NCI-H1694 (cell line): ENCODE measurements at places on chromosomes 1 and 21.

GRCh38 chr1:2965676-2966075, 55.6 kb upstream of the ACTRT2 start:
- no peak for DNase-seq

DNA sequence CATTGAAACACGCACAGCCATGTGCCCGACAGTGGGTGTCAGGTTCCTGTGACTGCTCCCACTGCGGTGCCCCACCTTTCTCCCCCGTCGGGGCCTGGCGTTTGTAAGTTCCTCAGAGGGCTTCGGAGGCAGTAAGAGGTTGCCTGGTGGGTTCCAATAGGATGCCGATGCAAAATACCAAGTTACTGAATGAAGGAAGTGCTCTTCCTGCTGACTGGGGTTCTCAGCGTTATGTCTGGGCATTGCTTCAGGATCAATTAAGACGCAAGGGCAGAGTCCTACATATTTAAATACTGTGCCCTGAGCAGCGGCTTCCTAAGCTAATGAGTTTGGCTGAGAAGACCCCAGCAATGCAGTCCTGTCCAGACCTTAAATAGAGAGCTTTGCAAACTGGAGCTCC, 28.9 kb upstream of the DNAJC11 start:
- DNase-seq = no peak

- DNase-seq = no peak
Observed at GRCh38 chr1:100184536-100184935, 6.5 kb upstream of the LRRC39 start.

DNA sequence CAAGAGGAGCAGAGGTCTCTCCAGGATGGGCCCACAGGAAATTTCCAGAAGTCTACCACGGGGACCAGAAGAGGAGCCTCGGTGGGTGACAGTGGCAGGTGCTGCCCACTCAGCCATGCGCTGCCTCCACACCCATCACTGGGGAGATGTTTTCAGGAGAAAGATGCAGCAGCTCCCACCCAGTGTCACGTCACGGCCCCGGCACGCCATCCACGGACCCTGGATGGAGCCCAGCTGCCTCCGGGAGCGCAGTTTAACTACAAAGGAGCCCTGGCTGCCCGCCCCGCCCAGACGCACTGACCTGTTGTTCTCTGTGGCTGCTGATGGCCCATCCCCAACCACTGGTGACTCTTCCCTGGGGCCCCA, 6.8 kb downstream of the TSPEAR start:
- no peak for DNase-seq

DNA sequence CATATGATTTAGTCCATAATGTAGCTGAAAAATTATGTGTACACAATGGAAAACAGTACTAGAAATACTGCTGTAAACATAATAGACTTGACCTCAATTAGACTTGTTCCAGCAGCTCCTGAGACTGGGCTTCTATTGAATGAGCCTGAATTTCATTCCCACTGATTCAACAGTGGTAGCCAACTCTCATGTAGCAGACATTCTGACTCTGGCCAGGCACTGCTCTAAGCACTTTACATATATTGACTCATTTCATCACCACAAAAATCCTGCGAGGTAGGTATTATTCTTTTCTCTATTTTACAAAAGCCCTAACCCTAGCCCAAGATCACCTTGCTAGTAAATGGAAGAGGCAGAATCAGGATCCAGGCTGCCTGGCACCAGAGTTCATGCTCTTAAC, 12.8 kb upstream of the CTSS start:
- no peak for DNase-seq

GRCh38 chr1:18972991-18973390, 16.5 kb upstream of the IFFO2 start:
- DNase-seq = no peak

DNA sequence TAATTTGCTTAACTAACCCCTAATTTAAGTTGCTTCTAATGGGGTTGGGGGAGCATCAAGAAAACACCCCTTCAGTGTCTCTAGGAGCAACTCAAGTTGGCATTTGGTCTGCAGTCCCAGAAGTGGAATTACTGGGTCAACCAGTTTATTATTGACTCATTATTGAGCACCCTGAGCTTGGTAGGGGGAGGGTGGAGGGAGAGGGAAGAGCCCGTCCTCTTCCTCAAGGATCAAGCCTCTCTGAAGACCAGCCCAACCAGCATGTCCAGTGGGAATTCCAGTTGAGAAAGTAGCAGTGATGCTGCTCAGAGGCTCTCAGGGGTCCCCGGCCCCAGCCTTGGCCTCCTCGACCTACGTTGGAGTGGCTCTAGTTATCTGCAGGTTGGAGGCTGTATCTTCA, 2.1 kb upstream of the PLA2G2F start:
- DNase-seq = no peak

GRCh38 chr1:88394958-88395357, 289.1 kb upstream of the PKN2 start:
- DNase-seq = no peak

DNA sequence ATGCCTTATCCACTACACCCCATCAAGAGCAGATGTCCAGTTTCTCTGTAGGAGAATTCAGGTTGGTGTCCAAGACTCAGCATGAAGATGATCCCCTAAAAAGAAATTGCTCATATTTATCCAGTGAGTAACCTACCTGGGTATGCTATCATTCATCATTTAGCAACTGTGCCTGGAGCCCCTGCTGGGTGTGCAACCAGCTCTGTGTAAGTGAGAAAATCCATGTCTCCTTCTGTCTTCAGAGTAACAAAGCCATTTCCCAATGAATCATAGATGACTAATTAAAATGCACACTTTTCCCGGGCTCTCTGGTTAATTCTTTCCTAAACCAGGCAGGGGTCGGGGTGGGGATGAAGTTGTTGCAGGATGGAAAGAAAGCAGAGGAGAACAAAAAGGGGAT, 35.8 kb downstream of the OLFML3 start:
- no peak for DNase-seq

DNA sequence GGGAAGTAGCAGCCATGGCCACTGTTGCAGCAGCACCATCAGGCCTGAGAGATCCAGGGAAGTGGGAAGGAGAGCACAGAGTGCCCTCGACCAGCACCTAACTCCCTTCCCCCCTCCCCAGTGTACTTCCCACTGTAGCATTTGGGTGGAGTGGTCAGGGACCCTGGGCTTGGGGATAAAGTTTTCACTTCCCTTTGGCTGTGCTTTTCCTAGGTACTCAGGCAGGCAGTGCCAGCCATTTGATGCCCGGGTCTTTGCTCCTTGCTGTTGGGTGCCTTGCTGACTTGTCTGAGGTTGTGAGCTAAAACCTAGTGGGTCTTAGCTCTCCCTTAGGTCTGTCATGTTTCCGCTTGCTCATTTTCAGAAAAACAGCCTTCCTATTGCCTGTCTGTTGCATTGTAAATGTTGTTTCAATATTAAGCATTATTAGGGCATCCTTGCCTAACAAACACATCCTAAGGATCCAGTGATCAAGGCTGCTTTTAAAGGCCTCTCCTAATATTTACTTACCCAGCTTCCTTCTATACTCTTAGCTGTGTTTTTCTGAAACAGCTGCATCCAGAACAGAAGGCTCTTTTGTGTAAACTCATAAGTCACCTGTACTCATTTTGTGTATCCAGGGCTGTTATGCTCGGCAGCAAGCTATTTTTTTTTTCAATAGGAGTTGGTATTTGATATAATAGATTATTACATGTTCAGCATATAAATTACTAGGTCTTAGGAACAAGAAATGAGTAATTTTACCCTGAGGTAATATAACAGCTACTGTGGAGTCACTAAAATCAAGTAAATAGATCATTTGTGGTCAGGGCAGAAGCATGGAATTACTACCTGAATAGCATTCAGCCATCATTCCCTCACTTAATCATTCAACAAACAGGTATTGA, 418.6 kb upstream of the PROX1 start:
- DNase-seq = no peak

GRCh38 chr1:32706491-32706890, 3.9 kb upstream of the SYNC start:
- no peak for DNase-seq

- DNase-seq = no peak
Observed at GRCh38 chr1:217322834-217323233, 308.1 kb downstream of the GPATCH2 start.

DNA sequence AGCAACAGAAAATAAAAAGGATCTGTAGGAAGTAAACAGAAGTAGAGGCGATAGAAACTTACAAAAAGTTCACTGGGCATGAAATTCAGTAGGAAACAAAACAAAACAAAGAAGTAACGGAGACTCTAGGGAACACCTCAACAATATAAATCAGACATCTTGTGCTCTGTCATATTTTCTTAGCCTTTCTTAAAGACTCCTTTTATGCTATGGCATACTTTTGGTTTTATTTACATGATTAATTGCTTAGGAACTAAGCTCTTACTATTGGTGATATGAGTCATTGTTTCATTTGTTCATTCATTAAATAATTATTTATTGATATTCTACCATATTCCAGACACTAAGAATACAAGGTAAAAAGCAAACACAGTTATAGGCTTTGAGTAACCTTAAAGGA, 126.6 kb downstream of the KCNT2 start:
- no peak for DNase-seq

GRCh38 chr1:98304888-98305287, 356.6 kb upstream of the SNX7 start:
- no peak for DNase-seq

DNA sequence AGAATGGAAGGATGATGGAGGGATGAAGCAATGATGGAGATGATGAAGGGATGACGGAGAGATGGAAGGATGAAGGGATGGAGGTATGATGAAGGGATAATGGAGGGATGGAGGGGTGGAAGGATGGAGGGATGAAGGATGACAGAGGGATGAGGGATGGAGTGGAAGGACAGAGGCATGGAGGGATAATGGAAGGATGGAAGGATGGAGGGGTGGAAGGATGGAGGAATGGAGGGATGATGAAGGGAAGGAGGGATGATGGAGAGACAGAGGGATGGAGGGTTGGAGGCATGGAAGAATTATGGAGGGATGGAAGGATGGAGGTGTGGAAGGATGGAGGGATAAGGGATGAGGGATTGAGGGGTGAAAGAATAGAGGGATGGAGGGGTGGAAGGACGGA, 62.8 kb downstream of the KCNAB2 start:
- no peak for DNase-seq

DNA sequence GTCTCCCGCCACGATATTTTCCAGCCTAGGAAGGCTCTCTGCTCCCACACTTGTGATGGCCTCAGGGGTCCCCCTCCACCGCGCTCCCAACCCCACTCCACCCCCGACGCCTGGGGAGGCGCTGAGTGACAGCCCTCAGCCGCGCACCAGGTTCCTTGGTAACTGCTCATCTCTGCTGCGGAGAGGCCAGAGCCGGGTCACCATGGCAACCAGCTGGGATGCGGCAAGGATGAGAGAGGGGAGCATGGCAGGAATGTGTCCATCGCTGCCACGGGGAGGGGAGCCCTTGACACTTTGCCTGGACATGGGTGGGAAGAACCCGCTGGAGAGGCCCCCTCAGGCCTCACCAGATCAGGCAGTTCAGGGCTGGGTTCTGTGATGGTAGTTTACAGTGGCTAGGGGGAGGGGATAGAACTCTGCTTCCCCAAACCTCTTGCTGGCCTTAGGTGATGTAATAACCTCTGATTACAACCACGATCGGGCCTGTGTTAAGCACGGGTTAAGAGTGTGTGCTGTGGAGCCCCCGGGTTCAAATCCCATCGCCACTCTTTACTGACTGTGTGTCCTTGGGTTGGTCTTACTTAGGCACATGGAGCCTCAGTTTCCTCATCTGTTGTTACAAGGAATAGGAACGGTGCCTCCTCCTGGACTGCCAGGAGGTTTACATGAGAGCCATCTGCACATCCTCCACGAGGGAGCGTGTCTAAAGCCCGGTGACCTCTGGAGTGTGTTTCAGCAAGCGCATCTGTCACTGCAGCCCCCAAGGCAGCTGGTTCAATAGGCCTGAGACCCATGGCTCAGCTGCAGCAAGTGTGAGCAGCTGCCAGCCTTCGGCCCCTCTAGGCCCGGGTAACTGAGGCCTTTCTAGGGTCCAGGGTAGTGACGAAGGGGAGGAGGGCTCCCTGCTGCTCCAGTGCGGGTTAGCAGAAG, 6.3 kb downstream of the KIF17 start:
- no peak for DNase-seq

DNA sequence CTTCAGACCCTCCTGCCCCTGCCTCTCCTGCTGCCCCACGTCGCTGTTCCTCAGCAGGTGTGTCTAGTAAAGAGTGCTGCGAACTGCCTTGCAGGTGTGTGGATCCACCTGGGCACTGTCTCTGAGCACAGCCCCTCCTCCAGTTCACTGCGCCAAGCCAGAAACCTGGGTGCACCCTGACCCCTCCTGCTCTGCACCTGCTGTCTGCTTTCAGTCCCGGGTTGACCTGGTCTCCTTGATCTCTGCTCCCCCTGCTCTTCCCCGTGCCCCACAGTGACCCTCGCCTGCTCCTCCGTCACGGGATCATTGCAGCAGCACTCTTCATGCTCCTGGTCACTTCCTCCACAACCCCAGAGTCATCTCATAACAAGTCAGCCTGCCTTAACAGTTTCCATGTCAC, 6.5 kb downstream of the A3GALT2 start:
- no peak for DNase-seq

- no peak for DNase-seq
Observed at GRCh38 chr1:247456021-247456420, 1.9 kb downstream of the OR2B11 start.

DNA sequence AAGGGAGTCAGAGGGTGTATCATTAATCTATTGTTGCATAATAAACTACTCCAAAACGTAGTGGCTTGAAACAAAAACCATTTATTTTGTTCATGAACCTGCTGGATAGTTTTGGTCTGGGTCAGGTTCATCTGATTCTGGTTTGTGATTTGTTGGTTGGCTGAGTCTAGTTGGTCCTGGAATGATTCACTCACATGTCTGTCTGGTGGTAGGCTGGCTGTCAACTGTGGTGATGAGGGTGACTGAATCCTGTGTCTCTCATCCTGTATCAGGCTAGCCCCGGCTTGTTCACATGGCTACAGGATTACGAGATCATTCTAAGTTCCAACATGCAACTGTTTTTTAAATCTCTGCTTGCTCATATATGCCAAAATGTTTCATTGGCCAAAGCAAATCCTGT, 22.5 kb upstream of the SIKE1 start:
- no peak for DNase-seq
